Small intestine (tissue), 16 donors: ENCODE measurements at places on chromosomes 13 and 19. TPM values are rescaled to one million over a fixed set of nuclear protein-coding genes. Genes with fewer than 3 reads are reported as not detected.

- no peaks in the 10 kb centered on the region for H3K36me3 ChIP-seq
- DNase-seq: peak; percentile 33
- no peak overlapping the region for H3K4me3 ChIP-seq
- no peaks in the 10 kb centered on the region for H3K4me1 ChIP-seq
- H3K27ac ChIP-seq: no peak overlapping the region
These were observed 82.9 kb downstream of the PDS5B start for GRCh38 chr13:32669030-32669646.

- H3K4me1 ChIP-seq: no peaks in the 10 kb centered on the region
- H3K36me3 ChIP-seq: peaks cover 76% of the 10 kb centered on the region
- no peaks in the 10 kb centered on the region for H3K27me3 ChIP-seq
- DNase-seq: no peak
- H3K27ac ChIP-seq: no peak overlapping the region
- no peak overlapping the region for H3K4me3 ChIP-seq
These were observed 15.3 kb upstream of the RAB8A start for GRCh38 chr19:16096280-16096855.

GRCh38 chr19:56191115-56191514 is 6.5 kb downstream of the ZSCAN5B start:
- no peaks in the 10 kb centered on the region for H3K27me3 ChIP-seq
- no peaks in the 10 kb centered on the region for H3K4me1 ChIP-seq

- no peak overlapping the region for H3K4me3 ChIP-seq
- H3K4me1 ChIP-seq: no peaks in the 10 kb centered on the region
- no peak overlapping the region for H3K27ac ChIP-seq
These were observed 76.6 kb upstream of the UBAC2 start for GRCh38 chr13:99124046-99124400.

The UBE2L5 gene
- not detected for polyA plus RNA-seq
